Pancreas (tissue), 10 donors: ENCODE measurements at places on chromosomes 5 and 9. TPM values are rescaled to one million over a fixed set of nuclear protein-coding genes. Genes with fewer than 3 reads are reported as not detected.

The DIMT1 gene
- 12.5 TPM for total RNA-seq

The RFK gene
- total RNA-seq, result 9.8 TPM

The CDX1 gene
- not detected for total RNA-seq

DNA sequence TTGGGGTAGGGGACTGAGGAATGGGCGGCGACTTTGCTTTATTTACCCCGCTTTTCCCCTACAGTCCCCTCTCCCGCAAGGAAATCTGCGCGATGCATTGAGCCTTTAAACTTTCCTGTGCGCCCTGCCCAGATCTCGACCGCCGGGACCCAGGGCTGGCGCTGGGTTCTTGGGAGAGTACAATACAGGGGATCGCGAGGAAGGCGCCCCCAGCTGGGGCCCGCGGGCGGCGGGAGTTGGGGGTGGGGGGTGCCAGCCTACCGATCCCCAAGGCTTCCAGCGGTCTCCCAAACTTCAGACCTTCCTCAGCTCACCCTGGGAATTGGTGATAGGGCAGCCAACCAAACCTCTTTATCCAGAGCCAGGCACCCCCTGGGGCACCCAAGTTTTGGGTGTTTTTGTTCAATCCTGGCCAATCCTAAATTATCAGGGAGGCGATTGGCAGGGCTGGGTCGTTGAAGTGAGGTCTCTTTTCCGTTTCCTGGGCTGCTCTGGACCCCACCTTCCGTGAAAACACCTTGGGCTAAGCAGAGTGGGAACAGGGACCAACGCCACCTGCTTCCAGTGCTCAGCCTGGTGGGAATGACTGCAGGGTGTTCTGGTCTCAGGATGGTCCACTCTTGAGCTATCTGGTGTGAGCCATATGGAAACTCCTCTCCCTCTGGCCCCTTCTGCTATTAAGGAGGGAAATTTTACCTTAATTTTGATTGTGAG is 51.4 kb upstream of the DAB2IP start:
- peak; percentile 44 for DNase-seq
- no peaks in the 10 kb centered on the region for H3K27me3 ChIP-seq
- no peaks in the 10 kb centered on the region for H3K36me3 ChIP-seq
- peak overlapping the region; percentile 51 for H3K27ac ChIP-seq

DNA sequence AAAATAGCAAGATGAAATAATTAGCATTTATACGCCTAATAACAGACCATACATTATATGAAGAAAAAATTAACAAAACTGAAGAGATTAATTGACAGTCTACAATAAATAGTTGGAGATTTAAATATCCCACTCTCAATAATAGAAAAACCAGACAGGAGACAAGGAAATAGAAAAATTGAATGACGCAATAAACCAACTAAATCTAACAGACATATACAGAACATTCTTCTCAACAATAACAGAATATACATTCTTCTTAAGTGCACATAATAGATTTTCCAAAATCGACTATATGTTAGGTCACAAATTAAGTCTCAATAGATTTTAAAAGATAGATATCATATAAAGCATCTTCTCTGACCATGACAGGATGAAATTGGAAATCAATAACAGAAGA is 25.6 kb upstream of the RNF180 start:
- no peak for DNase-seq
- no peaks in the 10 kb centered on the region for H3K4me1 ChIP-seq
- H3K27ac ChIP-seq, result no peak overlapping the region
- no peak overlapping the region for H3K4me3 ChIP-seq
- peaks cover 3% of the 10 kb centered on the region for H3K27me3 ChIP-seq

GRCh38 chr5:158940977-158941376 is 158.7 kb downstream of the EBF1 start:
- no peak overlapping the region for H3K27ac ChIP-seq
- DNase-seq, result no peak
- H3K36me3 ChIP-seq, result no peaks in the 10 kb centered on the region
- no peak overlapping the region for H3K4me3 ChIP-seq

DNA sequence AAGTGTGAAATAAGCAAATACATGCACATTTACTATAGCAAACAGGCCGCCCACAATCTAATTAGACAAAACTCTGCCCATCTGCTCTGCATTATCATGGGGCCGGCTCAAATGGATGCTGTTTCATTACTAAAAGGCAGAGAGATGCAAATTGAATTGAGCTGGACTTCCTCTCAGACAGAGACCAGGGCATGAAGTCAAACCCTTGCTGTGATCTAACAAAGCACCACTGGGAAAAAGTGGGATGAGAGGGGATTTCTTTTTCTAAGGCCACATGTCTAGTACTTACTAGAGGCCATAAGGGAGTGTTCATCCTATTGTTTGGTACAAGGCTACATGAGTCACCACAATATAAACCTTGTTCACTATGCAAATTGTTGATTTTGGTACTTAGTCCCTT is 614.7 kb downstream of the ISL1 start:
- H3K4me1 ChIP-seq, result no peaks in the 10 kb centered on the region
- no peaks in the 10 kb centered on the region for H3K27me3 ChIP-seq
- H3K27ac ChIP-seq, result no peak overlapping the region

GRCh38 chr9:89942643-89943042 is 337.8 kb downstream of the GADD45G start:
- H3K4me1 ChIP-seq, result peaks cover 11% of the 10 kb centered on the region
- no peaks in the 10 kb centered on the region for H3K36me3 ChIP-seq
- no peak overlapping the region for H3K4me3 ChIP-seq
- DNase-seq, result no peak
- no peaks in the 10 kb centered on the region for H3K27me3 ChIP-seq
- H3K27ac ChIP-seq, result no peak overlapping the region

DNA sequence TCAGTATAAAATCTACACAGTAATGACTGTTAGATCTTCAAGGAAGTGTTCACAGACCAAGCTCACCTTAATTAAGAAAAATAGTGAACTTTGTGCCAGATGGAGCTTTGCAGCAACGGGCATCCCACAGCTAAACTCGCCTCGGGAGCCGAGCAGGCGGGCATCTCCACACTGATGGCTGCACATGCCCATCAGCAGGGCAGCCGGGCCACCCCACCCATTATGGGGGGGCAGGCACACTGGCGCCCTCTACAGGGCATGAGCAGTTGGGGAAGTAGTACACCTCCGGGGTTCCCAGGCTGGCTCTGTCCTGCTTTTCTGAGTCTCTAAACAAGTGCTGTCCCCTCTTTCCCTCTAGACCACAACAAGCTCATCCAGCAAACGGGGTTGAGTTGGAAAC is 21.6 kb downstream of the ANKS6 start:
- no peak overlapping the region for H3K4me3 ChIP-seq
- DNase-seq, result no peak
- H3K36me3 ChIP-seq, result peaks cover 9% of the 10 kb centered on the region
- H3K27ac ChIP-seq, result no peak overlapping the region
